ENCODE measurements at places on chromosomes 2 and 18.

- no peak for DNase-seq
These were observed 214.1 kb upstream of the STON1 start for GRCh38 chr2:48315896-48316194.

- DNase-seq = no peak
These were observed 244.6 kb downstream of the THSD7B start for GRCh38 chr2:137009953-137010352.

DNA sequence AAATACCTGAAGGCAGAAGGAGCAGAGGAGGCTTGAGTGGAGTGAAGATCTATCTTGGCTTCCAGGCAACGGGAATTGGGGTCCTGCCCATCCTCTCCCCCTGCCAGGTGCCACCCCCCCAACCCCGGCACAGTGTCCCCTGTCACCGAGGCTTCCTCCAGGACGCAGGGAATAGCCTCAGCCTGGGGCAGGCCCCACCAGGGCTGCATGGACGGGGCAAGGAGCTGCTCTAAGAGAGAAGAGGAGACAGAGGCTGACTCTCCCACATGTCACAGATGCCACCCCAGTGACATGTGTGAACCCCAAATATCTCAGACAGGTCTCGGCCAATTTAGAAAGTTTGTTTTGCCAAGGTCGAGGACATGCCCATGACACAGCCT lies 42.1 kb downstream of the PXDN start:
- DNase-seq = no peak

DNA sequence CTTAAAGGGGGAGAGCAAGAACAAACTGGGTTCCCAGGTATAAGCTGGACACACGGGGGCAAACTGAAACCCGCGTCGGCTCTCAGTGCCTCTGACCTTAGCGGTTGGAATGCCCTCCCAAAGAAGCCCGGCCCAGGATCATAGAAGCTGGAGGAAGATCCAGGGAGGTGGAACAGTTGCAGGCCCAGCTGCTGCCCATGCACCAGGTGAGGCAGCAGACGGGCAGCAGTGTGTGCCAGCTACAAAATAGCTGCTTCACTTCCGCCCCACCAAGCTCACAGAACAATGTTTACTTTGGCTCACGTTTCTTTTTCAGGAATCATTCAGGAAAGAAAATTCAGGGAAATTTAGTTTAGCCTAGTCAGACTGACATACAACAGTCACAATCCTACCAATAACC lies 3.9 kb upstream of the ERMN start:
- DNase-seq = no peak

- DNase-seq = no peak
These were observed 256.2 kb downstream of the PIEZO2 start for GRCh38 chr18:10893196-10893595.

GRCh38 chr2:72027426-72028161 lies 120.1 kb downstream of the CYP26B1 start:
- DNase-seq = no peak

GRCh38 chr2:59538398-59538911 lies 1015.0 kb downstream of the BCL11A start:
- DNase-seq = no peak

DNA sequence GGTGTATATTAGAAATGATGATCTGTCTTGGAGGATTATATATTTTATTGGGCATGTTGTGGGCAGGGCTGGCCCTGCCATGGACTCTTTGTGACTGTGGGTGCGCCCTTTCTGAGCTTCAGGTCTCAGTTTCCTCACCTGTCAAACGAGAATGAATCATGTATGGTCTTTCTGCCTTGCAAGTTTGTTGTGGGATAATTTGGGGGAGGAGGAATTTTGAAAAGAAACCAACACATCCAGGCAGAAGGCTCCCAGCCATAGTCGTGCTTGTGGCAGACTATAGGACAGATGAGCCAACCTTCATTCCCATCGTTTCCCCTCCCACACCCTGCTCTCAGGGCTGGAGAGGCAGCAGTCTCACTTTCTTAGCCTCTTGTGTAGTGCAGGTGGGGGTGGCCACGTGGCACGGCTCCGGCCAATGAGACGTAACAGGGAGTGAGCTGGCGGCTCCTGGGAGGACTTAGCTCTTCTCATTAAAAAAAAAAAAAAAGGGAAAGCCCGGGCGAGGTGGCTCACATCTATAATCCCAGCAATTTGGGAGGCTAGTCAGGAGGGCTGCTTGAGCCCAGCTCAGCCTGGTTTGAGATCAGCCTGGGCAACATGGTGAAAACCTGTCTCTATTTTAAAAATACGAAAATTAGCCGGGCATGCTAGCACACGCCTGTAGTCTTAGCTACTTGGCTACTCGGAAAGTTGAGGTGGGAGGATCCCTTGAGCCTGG lies 63.1 kb downstream of the RHOB start:
- DNase-seq = peak; percentile 57
